ENCODE measurements at places on chromosomes 4 and X.

DNA sequence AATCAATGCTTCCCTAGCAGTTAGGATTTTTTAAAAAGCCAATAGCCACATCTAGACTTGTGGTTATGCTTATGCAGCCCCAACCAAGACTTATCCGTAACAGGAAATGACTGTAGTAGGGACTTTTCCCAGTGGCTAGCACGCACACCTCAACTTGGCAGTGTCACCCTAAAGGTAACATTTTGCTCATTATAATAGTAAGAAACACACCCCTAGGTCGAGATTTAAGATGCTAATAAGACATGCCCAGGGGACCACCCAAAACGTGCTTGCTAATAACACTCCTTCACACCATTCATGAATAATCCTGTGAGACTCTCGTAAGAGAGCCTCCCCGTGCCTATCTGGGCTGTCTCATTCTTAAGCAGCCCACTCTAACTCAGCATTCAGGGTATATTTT is 195.3 kb downstream of the CHIC1 start:
- DNase-seq, result no peak

DNA sequence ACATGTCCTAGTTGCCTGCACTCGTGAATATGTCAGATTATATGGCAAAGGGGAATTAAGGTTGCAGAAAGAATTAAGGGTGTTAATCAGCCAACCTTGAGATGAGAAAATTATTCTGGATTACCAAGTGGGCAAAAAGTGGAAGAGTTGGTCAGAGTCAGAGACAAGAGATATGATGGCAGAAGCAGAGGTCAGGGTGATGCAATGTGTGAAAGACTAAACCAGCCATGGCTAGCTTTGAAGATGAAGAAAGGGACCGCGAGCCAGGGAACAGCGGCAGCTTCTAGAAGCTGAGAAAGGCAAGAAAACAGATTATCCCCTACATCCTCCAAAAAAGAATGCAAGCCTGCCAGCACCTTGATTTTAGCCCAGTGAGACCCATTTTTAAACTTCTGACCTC is 385.6 kb downstream of the HNRNPD start:
- DNase-seq, result no peak

- DNase-seq, result no peak
These were observed 88.0 kb downstream of the IRF2 start for GRCh38 chr4:184386271-184386781.

DNA sequence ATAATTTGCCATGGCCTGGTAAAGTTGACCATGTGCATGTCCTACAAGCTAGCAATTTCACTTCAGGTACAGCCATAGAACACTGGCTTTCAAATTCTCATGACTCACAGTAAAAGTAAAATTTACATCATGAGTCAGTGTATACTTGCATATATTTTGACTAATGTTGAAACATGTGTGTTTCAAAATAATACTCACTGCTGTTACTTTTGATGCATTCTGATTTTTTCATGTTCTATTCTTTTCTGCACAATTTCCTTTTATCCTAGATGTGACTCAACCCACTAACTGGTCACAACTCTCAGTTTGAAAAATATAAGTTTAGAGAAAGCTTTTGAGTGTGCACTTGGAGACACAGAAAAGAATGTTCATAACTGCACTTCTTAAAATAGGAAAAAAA is 365.7 kb downstream of the FGF13 start:
- no peak for DNase-seq

DNA sequence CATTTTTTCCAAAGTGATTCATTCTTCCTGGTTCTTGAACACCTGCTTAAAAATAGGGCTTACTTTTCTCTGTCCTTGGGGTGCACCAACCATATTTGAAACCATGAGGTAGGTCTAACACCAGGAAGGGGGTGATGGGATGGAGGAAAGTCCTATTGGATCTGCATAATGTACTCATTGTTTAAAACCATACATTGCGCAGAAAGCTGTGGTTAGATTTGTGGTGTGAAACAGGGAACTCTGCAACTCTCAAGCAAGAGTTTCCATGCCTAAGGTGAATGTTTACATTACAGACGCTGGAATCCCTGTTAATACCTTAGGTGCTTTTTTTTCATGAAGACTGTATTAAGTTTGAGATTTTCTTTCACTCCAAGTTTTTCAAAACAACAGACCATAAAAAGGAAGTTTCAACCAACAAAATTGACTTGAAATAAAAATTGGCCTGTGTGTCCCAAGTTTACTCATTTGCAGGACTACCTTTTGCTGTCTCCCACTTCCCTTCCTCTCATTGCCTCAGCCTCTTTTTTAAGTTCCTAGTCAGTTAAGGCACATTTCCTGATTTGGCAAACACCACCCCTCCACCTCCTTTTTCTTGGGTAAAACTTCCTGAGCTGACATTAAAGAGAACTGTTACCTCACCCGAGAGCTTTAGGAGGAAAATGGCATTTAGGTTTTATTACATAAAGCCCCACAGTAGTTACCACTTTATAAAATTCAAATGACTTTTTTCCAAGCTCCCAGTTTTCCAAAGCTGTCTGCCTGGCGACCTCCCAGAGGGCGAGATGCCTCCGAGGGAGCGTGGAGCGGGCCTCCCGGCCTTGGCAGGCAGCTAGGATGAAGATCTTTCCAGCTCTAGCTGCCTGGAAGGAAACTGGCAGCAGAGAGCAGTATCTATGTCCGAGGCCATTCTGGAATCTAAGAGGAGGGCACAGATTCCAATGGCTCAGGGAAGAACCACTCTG is 47.9 kb upstream of the RBPJ start:
- DNase-seq, result no peak

GRCh38 chr4:84484236-84484635 is 14.9 kb downstream of the NKX6-1 start:
- DNase-seq, result no peak

- no peak for DNase-seq
These were observed 222.5 kb downstream of the CHIC1 start for GRCh38 chrX:73785493-73785892.

DNA sequence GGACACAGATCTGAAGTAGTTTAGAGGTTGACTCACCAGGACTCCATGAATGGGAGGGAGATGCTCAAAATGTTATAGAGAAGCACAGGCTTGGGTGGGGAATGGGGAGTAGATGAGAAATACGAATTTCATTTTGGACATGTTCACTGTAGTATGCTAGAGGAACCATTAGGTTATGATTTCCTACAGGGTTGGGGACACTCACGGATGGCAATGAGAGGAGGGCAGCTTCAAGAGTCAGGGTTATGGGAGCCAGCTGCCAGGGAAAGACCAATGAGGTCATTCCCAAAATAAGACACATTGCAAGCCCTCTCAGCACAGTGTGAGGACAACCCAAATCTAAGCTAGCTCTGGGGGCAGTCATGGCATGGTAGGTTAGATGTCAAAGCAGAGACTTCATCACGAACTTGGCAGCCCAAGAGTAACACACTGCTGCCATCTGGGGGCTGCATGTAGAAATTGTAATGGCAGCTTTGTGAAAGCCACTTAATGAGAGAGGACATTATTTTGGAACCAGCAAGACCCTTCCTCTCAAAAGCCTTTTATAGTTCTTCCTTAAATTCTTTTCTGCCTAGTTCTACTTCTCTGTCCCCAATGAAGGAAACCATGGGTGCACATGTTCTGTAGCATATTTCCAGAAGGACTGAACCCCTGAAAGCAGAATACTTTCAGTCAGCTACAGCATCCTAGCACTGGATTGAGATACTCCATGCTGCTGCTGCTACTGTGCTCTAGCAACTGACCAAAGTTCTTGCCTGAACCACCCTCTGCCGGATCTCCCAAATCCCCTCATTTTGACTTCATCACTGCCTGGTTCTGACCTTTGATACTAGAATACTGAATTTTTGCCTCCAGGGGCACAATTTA is 16.2 kb upstream of the ZCCHC12 start:
- DNase-seq, result no peak

DNA sequence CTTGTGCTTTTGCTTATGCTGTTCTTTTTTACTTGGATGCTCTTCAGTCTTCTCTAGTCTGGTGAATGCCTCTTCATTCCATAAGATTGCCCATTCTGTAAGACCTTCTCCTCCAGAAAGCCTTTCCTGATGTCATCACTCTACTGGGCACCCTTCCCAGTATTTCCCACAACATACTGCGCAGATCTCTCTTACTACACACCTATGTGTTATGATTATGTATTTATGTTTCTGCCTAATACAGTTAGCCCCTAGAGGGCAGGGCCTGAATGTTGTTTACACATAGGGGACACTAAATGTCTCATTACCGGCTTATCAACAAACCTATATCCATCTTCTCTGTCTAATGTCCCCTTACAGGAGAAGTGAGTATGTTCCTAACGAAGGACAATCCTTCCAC is 21.1 kb downstream of the AIFM1 start:
- no peak for DNase-seq

GRCh38 chr4:84562156-84562555 is 20.8 kb upstream of the CDS1 start:
- no peak for DNase-seq

- DNase-seq, result no peak
These were observed 20.6 kb downstream of the MAGEC1 start for GRCh38 chrX:141924293-141924692.

DNA sequence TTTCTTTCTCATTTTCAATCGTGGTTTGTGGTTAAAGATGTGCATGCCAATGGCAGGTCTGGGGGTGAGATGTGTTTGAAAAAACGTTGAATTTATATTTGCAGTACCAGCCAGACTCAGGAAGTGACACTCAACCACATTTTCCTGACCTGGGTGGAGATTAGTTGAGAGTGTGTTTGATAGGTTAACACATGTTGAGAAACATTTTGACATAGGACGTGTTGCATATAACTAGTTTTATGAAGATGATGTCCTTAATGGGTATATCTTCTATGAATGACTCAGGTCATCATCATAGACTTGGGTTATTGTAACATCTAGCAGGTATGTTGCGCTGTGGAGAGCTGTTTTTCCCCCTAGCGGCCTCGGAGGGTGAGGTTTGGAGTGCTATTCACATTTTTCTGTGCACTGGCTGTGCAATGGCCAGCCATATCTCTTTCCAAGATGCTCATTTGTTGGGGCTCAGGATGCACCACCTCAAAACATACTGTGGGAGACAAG is 21.7 kb upstream of the CD38 start:
- no peak for DNase-seq

- DNase-seq, result no peak
These were observed 54.5 kb upstream of the C4orf54 start for GRCh38 chr4:99712099-99712498.

DNA sequence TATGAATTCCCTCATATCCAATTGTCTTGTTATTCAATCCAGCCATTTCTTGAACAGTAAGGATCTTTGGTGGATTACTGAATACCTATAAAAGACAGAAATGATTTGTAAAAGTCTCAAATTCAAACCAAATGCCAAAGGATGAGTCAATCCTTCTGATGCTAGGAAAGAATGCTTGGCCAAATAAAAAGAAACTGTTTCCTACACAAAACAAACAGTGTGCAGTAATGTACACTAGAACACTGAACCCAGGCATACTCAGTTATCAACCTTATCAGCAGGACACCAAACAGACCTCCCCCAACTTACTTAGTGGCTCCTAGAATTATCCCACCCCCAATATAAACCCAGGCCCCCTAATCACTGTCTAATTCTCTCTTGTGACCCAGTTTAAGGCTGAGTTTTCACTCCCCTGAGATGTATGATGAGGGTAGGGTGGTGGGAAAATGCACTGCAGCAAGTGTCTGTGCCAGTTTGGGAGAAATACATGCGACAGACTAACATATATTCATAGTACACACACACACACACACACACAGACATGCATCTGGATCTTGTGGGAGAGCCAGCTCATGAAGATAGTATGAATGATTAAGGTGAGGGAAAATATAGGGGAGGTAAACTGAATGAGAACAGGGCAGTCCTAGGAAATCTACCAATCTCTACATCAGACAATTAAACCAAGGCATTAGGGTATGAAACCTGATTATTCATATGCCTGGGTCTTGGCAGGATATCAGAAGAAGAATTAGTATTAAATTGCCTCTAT is 35.0 kb downstream of the CLDN2 start:
- DNase-seq, result no peak

DNA sequence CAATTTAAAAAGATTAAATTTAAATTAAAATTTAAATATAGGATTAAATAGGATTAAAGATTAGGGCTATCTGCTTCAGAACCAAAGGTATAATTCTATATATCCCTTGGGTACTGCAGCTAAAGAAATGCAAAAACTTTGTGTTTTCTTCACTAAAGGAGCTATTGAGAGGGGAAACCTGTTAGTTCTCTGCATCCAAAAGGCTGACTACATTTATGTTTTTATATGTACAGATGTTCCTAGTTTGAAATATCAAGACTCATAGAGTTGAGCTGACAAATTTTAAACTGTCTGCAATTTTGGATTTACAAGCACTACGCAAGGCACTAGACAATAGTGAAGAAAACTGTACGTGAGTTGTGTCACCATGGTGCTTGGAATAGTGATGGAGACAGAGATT is 95.2 kb downstream of the CEP44 start:
- no peak for DNase-seq

GRCh38 chr4:139965789-139966188 is 188.2 kb downstream of the MAML3 start:
- DNase-seq, result no peak

DNA sequence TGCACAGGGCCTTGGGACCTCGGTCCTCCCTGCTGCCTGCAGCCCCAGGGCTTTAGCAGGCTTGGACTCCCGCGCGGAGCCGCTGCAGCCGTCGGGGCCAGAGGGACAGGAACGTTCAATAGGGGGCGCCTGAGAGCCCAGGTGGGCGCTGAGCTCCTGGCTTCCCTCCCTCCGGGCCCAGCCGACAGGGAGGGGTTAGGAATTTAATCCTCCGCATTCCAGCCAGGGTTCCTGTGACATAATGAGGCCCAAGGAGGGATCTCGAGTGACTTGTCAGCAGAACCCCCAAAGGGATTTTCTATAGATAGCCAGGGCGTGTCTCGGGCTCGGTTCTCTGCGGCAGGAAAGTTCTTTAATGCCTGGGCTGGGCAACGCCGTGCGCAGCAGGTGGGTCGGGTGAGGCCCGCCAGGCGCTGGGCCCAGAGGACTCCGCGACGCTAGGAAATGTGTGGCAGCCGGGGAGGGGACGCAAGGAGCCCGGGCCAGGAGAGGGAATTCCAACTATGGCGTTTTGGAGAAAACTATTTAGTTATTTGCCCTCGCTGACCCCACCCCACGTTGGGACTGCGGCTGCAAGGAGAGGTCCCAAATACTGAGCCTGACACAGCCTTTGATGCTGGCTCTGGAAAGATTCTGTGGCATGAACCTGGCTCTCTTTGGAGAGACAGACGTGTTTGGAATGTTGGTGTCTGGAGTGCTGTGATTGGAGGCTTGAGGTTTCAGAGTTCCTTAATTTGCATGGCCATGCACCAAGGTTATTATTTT is 285.2 kb upstream of the GATB start:
- DNase-seq, result no peak

GRCh38 chrX:19776753-19777152 is 110.6 kb downstream of the SH3KBP1 start:
- DNase-seq, result no peak

DNA sequence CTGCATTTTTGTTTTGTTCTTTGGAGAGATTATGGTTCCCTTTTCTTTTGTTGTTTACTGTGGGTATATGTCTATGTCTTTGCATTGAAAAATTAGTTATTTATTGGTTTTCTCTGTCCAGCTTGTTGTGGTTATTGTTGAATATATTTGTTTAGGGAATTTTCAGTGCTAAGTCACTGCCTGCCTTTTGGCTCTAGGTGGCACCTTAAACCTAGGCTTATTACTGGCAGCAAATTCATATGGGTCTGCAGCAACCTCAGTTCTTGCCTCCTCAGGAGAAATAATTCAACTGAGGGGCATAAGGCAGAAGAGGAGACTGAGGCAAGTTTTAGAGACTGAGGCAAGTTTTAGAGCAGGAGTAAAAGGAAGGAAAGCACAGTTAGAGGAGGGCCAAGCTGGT is 1157.3 kb upstream of the AGA start:
- no peak for DNase-seq
